ENCODE measurements at places on chromosomes 1 and 21.

DNA sequence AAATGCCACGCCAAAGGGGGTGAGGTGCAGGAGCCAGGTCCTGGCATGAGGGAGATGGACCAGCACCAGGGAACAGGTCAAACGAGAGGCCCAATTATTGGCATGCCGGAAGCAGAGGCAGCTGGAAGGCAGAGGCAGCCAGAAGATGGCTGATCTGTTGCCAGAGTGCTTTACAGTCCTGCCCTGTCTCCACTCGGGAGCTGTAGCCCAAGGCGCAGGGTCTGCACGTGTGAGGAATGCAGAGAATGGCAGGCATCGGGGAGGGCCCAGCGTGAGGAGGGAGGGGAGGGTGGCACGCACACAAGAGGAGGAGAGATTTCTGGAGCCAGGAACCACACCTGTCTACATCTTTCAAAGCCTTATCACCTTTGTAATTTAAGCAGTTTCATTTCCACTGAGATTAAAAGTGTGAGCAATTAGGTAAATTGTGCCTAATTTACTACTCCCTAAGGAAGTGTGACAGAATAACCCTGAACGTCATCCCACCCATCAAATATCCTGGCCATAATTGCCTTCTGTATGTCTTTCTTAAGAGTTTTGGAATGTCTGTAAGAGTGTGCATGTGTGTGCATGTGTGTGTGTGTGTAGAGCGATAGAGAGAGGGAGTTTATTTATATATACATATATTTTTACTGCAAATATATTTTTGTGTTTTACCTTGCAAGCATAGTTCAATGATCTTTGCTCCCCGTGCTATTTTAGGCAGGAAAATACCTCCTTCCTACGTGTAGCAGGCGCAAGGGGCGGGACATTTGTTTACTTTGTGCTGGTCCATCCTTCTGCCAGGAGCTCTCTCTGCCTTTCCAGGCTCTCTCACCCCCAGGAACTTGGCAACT, 125.5 kb upstream of the SERBP1 start:
- DNase-seq: no peak

DNA sequence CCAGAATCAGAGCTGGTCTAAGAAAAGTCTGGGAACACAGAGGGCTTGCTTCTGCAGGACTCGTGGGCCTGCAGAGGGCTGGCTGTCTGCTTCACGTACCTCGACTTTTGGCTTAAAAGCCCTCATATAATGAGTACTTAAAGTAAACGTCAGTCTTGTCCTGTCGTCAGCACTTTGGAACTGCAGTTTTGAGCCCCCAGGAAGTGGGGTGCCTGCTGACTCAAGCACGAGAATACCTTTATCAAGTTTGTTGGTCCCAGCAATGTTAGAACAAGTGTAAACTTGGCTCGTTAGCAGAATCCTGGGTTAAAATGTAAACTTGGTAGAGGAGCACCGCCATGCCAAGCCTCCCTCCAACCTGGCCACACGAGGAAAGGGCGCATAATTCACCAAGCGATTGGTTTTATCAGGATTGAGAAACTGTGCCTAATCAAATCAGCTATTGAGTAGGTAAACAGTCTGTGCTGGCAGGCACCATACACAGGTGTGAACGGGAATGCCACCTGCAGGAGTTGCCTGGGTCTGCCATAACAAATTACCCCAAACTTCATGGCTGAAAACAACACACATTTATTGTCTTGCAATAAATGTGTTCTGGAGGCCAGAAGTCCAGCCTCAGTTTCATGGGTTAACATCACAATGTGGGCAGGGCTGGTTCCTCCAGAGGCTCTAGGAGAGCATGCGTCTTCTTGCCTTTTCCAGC, 45.0 kb upstream of the FHAD1 start:
- DNase-seq: no peak

GRCh38 chr1:203754455-203754864, 10.5 kb upstream of the LAX1 start:
- no peak for DNase-seq

GRCh38 chr1:204809488-204809887, 61.2 kb upstream of the NFASC start:
- no peak for DNase-seq

GRCh38 chr1:10216090-10216749, 5.8 kb downstream of the KIF1B start:
- no peak for DNase-seq

- no peak for DNase-seq
These were observed 19.7 kb upstream of the DIPK1A start for GRCh38 chr1:92980732-92981647.
